CD4-positive, alpha-beta T cell (primary cell): ENCODE measurements at places on chromosomes 4 and X.

- DNase-seq, result no peak
These were observed 31.9 kb downstream of the ANAPC10 start for GRCh38 chr4:145066063-145066501.

DNA sequence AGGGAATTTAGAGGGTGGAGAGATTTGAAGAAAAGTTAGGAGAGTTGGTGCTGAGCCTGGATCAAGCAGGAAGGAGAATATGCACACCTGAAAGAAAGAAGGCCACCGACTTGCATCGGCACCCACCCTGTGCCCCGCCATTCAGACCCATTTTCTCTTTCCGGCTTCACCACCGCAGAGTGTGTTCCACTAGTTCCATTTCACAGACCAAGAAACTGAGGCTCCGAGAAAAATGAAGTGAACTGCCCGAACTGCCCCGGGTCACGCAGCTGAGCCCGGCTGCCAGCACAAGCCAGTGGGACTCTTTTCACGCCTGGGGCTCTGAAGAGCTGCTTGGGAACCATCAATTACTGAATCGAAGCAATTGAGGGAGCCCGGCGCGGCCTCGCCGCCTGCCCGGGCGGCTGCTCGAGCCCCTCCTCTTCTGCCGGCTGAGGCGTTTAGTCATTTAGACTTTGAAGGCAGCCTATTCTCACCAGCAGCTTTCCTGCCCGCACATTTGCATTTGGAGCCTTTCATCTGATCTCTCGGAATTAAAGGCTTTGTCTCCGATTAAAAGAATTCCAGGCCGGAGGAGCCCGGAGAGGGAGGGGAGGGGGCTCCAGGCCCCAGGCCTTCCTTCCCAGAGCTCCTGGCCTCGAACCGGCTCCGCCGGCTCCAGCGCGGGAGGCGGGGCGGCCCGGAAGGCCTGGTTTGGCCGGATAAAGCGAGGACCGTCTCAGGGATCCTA, 140.2 kb upstream of the PJA1 start:
- no peak for DNase-seq

DNA sequence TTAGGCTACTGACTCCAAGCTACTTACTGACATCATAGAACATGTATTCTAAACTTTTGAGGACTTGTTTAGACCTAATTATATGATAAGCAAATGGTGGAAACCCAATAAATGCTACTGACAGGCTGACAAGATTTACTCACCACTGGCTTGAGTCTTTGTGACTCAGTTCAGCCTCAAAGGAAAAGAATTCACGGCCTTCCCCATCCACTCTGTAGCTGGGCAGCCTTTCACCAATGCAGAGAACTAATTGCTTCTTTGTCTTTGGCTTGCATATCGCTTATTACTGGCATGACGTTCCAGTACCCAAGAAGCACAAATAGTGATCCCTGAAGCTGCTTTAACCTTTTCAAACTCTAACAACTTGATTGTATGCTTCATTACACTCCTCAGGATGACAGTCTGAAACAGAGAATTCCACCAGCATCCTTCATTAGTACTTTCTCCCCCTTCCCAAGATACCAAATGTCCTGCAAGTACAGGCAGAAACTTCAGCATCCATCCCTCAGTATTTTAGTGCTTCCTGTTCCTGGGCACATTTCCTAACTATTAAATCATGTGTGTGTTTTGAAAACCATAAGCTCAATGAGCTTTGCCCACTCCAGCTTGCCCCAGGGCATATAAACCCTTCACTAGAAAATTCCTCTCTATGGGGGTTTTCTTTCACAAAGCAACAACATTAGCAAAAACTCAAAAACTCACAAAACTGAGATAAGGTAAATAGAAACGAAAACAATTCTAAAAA, 298.1 kb upstream of the SLC7A11 start:
- DNase-seq, result no peak

DNA sequence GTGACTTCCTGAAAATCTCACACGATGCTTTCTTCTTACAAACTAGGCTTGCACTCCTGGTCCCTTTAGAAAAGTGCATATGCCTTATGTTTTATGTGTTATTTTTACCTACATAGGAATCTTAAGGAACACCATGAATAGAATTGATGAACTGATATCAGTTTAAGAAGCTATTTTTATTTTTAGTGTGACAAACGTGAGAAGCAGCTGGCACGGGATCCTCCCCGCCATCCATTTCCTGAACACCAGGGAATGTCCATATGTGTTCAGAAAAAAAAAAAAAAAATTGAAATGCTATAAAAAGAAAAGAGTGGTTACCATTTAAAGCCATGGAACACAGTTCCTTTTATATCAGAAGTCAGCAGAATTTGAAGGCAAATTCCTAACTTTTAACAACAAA, 1096.1 kb upstream of the PRKX start:
- DNase-seq, result no peak

GRCh38 chrX:120020305-120020704, 57.2 kb downstream of the RHOXF2B start:
- DNase-seq, result no peak

GRCh38 chrX:39679497-39680157, 418.1 kb downstream of the BCOR start:
- no peak for DNase-seq

GRCh38 chr4:158599765-158600498, 71.8 kb downstream of the C4orf46 start:
- no peak for DNase-seq

GRCh38 chr4:79042079-79042674, 102.9 kb upstream of the PAQR3 start:
- no peak for DNase-seq

GRCh38 chrX:49792376-49792775, 36.7 kb upstream of the PAGE4 start:
- no peak for DNase-seq

GRCh38 chr4:189278597-189279165, 662.0 kb upstream of the FRG1 start:
- no peak for DNase-seq

- DNase-seq, result no peak
These were observed 12.5 kb downstream of the HS3ST1 start for GRCh38 chr4:11416071-11416766.

GRCh38 chrX:46837558-46838485, 979 bp downstream of the RP2 start:
- DNase-seq, result no peak

GRCh38 chrX:69024931-69025330, 140.3 kb downstream of the PJA1 start:
- DNase-seq, result no peak

DNA sequence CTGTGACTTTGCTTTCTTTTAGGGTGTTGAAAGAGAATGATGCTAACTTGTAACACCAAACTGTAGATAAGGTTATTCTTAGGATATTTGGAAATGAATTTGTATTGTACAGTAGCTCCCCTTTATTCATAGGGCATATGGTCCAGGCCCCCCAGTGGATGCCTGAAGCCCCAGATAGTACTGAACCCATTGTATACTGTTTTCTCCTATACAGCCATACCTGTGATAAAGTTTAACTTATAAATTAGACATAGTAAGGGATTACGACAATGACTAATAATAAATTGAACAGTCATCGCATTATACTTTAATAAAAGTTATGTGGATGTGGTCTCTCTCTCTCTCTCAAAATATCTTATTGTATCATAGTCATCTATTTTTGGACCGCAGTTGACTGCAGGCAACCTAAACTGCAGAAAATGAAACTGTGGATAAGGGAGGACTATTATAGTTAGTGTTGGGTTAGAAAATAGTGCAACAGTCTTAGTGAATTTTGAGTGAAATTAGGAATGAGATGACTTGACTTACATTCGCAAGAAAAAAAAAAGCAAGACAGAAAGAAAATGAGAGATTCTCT, 105.1 kb downstream of the CLDN22 start:
- DNase-seq, result no peak

- no peak for DNase-seq
These were observed 44.8 kb upstream of the CDKN2AIP start for GRCh38 chr4:183399616-183400015.

DNA sequence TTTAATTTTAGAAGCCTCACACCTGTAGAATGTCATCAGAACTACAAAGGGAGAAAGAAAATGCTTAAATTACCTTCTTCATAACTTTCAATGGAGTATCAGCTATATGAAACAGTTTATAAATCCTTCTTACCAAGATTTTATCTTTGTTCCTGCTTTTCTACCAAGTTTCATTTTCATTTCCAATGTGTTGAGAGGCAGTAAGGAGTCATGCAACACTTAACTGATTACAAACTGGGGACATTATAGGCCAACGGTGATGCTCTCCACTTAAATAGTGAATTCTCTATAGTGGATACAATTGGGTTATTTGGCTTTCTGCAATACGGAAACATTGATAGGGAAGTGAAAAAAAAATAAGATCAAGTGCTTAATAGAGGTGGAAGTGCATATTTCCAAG, 145.2 kb upstream of the FTHL17 start:
- DNase-seq, result no peak
